ENCODE measurements at places on chromosomes 6 and 20.

DNA sequence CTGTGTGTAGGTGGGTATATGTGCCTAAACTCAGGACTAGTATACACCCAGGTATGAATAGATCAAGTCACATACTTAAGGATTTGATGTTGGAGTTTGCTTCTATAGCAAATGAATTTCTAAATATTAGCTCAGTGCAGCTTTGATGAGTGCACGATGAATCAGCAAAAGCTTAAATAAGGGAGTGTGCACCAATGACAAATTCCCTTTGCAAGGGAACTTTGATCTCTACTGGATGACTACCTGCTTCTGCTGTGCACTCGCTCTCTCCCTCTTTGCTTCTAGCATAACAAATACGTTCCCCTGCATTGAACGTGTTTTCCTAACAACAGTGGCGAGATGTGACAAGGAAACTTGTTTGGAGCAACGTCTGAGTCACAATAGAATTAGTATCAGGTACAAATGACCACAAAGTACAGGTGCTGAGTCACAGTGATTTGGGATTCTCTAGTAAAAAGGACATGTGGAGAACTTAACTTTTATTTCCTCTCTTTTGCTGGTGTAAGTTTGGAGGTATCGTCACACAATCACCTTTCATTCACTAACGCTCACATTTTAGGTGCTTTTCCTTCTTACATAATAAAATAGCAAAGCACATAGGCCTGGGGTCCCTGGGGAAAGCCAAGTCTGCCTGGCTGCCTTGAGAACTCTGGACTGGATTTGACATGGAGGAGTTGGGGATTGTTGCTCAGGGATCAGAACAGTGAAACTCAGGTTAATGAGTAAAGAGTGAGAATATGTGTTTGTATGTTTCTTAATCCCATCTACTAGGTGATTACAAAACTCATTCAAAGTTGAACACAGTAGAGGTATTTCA is 49.7 kb downstream of the KLHL31 start:
- no peak for DNase-seq

GRCh38 chr20:36688630-36689029 is 42.6 kb upstream of the SLA2 start:
- DNase-seq = no peak

DNA sequence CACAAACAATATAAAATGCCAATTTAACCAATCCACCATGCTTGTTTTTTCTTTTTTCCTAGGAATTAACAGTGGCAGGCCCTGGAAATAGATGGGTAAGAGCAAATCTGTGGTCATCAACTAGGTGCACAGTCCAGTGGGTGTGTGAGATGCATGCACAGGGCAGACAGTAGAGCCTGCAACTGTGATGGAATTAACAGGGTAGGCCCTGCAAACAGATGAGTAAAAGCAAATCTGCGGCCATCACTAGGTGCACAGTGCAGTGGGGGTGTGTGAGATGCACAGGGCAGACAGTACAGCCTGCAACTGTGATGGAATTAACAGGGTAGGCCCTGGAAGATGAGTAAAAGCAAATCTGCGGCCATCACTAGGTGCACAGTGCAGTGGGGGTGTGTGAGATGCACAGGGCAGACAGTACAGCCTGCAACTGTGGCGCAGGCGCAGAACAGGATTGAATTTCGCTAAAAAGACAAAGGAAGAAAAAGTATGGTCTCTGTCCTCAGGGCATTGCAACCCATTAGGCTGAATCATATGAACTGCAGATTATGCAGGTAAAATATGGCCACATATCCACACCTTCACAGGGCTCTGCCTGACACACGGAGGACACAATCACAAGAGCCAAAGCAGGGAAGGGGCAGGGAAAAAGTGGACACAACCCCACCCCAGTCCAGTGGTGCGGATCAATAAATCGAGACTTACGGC is 41.0 kb upstream of the IPCEF1 start:
- no peak for DNase-seq

DNA sequence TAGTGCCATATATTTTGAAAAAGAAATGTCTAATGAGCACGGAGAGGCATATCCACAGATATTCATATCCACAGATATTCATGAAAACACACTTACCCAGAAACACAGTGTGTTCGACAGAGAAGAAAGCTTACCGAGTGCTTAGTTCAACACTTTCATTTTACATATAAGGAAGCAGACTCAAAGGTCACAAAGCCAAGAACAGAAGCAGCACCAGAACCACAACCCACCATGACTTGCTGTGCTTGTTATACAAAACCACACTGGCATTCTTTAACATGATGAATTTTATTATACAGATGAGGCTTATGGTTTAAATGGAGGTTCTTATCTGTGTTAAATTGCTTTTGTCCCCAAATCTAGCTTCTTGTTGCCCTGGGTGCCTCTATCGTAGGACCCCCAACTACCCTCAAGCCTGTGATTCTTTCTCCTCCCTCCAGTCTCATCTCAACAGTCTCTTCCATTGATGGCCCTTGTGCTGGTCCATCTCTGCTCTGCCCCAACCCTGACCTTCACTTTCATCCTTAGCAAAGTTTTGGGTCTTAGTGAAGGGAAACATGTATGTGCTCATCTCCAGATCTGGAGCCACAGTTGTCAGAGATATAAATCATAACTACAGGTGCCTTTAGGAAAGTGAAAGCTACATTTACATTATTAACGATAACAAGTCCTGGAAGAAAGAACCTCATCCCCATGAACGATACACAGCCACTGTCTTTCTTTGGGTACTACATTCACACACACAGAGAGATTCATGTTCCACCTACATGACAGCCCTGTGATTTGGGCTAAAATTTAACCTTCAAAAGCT is 40.0 kb downstream of the SF3B5 start:
- no peak for DNase-seq

- no peak for DNase-seq
Measured at GRCh38 chr20:44501448-44501847, 20.4 kb downstream of the SERINC3 start.

- no peak for DNase-seq
Measured at GRCh38 chr6:16752206-16752866, 8.9 kb downstream of the ATXN1 start.

GRCh38 chr6:11665604-11666326 is 112.8 kb downstream of the ADTRP start:
- DNase-seq = no peak

- no peak for DNase-seq
Measured at GRCh38 chr6:168093071-168093505, 14.1 kb upstream of the FRMD1 start.

DNA sequence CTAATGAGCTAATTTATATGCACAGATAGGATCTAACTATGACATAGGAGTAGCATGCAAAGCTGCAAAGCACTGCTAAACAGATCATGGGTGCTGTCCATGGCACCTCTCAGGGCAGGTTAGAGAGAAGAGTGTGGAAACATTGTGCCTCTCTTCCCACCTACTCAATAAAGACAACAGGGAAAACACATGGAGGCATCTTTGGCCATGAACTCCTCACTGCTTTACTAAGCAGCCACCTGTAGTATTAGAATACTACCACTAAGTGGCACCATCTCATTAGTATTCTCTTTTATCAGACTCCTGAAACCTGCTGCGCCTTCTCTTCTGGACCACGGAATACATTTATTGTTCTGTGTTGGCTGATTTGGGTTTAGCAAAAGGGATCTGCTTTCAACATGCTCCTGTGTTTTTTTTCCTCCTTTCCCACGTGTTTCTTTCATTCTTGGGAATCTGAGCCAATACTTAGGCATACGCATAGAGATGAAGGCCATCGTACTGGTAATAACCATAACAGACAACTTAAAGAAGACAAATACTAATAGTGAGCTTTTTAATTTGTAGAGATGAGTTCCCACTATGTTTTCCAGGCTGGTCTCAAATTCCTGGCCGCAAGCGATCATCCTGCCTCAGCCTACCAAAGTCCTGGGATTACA is 9.4 kb upstream of the HDDC2 start:
- DNase-seq = no peak

GRCh38 chr20:14333721-14334120 is 3.7 kb downstream of the FLRT3 start:
- no peak for DNase-seq

DNA sequence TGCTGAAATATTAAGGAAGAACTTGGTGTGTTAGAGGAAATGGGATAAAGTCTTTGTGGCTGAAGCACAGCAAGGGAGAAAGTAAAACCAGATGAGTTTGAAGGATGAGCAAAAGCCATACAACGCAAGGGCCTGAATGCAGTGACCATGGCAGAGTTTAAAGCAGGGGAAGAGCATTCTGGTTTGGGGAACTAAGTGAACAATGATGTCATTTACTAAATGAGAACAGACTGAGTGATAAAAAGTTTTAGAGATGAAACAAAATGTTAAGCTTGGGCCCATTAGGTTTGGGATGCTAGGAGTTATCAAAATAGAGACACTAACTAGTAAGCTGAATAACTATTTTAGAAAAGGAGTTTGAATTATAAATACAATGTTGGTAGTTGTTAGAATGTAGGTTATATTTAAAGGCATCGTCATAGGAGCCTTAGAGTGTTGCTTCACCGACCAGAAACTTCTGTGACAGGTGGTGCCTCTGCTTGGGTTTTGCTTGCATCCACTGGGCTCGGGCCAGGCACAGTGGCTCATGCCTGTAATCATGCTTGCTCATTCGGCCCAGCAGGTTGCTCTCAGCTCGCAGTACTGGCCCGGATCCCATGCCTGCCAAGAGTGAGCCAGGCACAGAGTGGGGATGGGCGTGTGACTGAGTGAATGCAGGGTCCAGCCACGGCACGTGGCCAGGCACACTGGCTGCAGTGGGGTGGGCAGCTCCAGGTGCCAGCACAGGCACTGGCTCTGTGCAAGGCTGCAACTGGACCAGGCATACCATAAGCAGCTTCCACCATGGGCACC is 37.4 kb upstream of the OPRM1 start:
- DNase-seq = no peak

DNA sequence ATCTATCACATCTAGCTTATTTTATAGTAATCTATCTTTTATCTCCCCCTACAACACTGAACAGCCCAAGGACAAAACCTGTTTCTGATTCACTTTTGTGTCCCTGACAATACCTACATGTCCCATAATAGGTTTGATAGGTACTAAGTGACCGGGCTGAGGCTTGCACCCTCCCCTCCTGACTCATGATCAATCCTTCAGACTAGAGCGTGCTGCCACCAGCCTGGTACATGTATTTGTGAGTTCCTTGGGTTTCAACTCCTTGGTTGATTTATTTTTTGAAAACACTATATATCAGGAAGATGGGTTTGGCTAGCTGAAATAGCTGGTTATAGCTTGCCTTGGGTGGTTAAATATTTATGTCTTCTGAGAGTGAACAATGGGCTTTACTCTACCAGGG is 41.6 kb upstream of the RAB23 start:
- DNase-seq = no peak

DNA sequence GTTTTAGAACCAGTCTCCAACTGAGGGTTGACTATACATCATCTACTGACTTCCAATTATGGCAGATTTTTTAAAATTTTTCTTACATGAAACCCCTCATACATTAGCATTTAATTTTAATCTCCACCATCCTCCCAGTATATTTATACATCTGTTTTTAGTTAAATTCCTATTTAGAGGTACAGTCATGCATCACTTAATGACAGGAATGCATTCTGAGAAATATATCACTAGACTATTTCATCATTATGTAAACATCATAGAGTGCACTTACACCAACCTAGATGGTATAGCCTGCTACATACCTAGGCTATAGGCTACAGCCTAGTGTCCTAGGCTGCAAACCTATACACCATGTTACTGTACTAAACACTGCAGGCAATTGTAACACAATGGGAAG is 316.7 kb upstream of the MARCKS start:
- no peak for DNase-seq

Data from lower leg skin (tissue), 4 donors.